Hindlimb muscle (tissue), 1 donor: ENCODE measurements at places on chromosomes 12 and 14.
A peak's percentile ranks its signal among the peaks of the same experiment; 100 is the strongest.

DNA sequence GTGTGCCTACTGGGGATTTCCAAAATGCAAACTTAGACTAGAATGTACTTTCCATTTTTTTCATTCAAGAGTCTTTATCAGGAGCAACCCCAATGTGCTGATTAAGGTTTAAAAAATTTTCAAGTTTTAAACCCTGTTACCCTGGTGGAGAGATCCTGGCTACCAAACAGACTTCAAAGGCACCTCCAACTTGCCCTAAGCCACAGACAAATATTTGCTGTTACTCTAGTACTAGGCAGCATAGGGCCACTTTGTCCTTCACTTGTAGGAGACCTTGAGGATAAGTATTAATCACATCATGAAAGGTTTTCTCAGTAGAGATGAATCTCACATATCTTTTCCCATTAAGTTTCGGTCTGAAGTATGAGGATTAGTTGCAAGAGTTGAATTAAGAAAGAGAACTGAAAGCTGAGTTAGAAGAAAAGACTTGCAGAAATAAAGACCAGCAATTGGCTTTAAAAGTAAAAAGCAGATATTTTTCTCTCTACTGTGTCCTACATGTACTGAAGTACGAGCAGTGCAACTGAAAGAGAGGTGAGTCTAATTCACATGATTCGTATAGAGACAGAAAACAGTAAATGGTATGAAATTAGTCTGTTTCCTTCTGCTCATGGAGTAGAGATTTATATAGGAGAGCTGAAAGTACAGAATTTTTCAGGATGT lies 28.3 kb downstream of the NTN4 start:
- no peak for DNase-seq

GRCh38 chr14:94458558-94459205 lies 6.1 kb upstream of the SERPINA11 start:
- no peak for DNase-seq

GRCh38 chr12:40031965-40032364 lies 73.9 kb downstream of the SLC2A13 start:
- no peak for DNase-seq

- no peak for DNase-seq
Observed at GRCh38 chr12:3572560-3572959, 81.6 kb downstream of the PRMT8 start.

DNA sequence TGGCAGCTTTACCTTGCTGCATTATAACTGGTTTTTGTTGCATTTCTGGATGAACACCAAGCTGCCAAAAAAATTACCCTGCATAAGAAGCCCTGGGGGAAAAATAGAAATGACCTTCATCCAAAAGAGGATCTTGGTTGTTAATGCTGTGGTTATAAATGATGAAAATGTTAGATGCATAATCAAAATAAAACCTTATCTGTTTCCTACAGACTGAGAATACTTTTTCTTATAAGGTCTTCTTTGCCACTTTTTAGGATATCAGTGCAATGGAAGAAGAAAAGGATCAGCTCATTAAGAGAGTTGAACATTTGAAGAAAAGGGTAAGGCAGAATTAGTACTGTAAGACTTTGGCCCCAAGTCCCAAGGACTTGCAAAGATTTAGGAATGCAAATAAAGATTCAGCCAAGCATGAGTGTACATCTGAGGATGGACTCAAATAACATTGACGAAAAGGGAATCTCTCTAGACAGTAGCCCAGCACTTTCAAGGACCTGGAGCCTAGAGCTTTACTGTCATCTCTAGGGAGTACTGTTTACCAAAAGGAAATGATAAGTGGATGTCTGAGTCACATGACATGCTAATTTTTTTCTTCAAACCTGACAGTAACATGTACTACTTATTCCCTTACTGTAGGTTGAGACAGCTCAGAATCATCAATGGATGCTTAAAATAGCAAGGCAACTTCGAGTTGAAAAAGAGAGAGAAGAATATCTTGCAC lies 10.7 kb downstream of the IFT81 start:
- no peak for DNase-seq

DNA sequence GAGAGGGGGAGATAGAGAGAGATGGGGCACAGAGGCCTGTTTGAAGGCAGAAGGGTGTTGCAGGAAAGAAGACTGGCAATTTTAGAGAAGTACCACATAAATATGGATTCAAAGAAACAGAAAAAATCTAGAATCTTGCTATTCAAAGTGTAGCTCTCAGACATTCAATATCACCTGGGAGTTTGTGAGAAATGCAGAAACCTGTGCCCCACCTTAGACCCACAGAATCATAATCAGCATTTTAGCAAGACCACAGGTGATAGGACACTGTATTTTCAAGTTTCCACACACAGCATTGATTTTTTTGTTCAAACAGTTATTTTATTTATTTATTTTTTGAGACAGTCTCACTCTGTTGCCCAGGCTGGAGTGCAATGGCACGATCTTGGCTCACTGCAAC lies 3.3 kb downstream of the NEDD8 start:
- no peak for DNase-seq

- DNase-seq = peak; percentile 64
Observed at GRCh38 chr12:40622246-40622838, 69.9 kb upstream of the CNTN1 start.

GRCh38 chr12:8987163-8987562 lies 2.2 kb upstream of the KLRG1 start:
- no peak for DNase-seq

DNA sequence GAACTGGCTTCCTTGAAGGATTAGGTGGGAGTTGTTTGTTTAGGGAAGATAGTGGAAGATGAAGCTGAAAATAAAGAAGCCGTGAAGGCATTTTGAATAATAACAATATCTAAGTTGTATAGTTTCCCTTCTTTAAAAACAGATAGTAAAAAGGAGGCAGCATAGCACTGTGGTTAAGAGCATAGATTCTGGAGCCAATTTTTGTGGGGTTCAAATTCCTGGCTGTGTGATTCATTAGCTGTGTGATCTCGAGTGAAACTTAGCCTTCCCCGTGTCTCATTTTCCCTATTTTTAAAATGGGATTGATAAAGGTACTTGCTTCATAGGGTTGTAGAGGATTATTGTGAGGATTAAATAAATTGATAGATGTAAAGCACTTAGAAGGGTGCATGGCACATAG lies 104.5 kb downstream of the MYRFL start:
- DNase-seq = no peak

DNA sequence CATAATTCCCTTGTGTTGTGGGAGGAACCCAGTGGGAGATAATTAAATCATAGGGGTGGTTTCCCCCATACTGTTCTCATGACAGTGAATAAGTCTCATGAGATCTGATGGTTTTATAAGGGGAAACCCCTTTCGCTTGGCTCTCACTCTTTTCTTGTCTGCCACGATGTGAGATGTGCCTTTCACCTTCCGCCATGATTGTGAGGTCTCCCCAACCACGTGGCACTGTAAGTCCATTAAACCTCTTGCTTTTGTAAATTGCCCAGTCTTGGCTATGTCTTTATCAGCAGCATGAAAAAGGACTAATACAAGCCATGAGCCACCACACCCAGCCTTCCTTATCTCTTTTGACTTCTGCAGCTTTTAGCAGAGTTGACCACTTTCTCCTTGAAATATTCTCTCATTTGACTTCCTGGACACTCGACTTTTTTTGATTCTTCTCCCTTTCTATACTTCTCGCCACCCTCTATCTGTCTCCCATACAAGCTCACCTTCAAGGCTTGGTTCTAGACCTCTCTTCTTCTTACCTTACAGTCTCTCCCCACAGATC lies 2.3 kb downstream of the MTERF2 start:
- DNase-seq = no peak

GRCh38 chr12:78698747-78699146 lies 165.8 kb upstream of the SYT1 start:
- DNase-seq = no peak
